GM03348 (cell line): ENCODE measurements at places on chromosomes 2 and 18.

GRCh38 chr2:216943109-216943508, 83.2 kb upstream of the TNP1 start:
- no peak for DNase-seq

GRCh38 chr2:119679526-119679837, 481 bp downstream of the TMEM177 start:
- no peak for DNase-seq

- no peak for DNase-seq
These were observed 1.1 kb downstream of the GREB1 start for GRCh38 chr2:11534746-11535484.

GRCh38 chr2:134178138-134178877, 75.6 kb upstream of the MGAT5 start:
- DNase-seq, result peak; percentile 33

- no peak for DNase-seq
These were observed 263.8 kb downstream of the AGAP1 start for GRCh38 chr2:235757640-235758039.

GRCh38 chr2:80053522-80054345, 250.8 kb downstream of the LRRTM1 start:
- DNase-seq, result no peak

DNA sequence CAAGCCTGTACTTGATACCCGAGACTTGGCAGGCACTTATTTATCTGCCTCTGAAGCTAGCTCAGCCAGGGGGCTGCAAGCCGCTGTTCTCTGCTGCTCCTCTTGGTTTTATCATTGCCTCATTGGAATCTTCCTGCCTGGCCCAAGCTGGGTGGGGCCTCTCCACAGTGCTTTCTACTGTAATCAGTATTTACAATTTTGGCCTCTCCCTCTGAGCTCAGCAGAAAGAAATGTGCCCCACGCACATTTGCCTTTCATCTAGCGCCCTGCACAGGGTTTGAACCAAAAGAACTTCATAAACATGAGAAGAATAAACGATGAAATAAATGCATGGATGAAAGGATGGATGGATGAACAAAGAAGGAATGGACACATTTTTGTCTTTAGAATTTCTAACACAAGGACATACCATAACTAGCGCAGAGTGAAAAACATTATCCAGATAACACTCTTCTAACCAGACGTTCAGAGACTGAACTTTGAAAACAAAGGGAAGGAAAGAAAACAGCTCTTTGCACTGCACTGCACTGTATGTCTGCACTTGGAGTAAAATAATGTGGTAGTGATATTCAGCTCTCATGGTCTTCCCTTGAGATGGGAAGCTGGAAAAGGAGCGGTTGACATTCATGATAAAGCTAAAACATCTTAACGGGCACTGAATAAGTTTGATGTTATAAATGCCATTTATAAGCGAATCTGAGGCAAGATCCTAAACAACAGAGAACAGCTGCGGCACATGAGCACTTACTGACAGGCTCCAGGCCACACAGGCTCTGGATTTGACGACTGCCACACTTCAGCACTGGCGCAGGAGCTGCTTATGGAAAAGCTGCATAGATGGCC, 86.8 kb upstream of the SP3 start:
- DNase-seq, result peak; percentile 85

GRCh38 chr2:120541553-120541932, 194.1 kb upstream of the GLI2 start:
- DNase-seq, result peak; percentile 27

DNA sequence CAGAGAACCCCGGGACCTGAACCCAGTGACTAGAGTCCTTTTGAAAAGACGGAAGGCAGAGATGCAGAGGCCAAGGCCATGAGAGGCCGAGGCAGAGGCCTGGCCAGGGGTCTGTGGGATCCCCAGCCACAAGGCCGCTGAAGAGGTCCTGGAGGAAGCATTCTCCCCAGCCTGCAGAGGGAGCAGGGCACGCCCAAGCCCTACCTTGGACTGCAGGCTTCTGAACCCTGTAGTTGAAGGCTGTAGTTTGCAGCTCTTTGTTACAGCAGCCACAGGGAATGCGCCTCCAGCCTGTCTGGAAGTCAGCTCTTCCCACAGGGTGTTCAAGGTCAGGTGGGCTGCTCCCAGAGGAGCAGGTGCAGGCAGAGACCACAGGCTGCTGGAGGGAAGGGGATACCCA, 22.1 kb upstream of the PXDN start:
- DNase-seq, result no peak

DNA sequence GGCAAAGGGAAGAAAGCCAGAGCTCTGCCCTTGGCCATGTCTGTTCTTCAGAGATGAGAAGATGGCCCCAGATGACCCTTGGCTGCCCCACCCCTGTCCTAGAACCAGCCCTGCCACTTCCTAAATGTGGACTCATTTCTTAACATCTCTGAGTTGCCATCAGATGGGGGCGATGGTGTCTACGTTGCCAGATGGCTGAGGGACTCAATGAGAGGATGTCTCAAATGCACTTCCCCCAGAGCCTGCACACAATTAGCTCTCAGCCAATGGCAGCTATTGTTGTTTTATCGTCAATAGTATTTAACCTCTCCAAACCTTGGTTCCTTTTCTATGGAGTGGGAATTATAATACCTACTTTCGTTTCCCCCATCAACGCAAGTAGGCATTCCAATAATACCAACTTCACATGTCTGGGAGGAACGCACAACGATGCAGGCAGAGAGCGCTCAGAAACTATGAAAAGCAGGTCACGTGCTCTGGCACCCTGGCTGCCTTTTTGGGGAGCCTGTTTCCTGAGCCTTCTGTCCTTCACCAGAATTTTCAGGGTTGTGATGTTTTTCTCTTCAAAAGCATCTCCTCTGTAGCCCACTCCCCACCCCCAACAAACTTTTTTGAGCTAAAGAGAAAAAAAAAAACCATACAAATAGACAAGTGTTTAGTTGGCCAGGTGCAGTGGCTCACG, 100.3 kb downstream of the MCFD2 start:
- DNase-seq, result no peak

GRCh38 chr2:216090369-216090786, 8.7 kb downstream of the TMEM169 start:
- peak; percentile 20 for DNase-seq

- DNase-seq, result no peak
These were observed 116.2 kb downstream of the STPG4 start for GRCh38 chr2:47038656-47039488.

- DNase-seq, result no peak
These were observed 49.8 kb downstream of the PLB1 start for GRCh38 chr2:28545590-28546200.

GRCh38 chr2:60312618-60313017, 240.8 kb downstream of the BCL11A start:
- no peak for DNase-seq

GRCh38 chr2:36455788-36456187, 100.2 kb downstream of the CRIM1 start:
- peak; percentile 22 for DNase-seq

- DNase-seq, result no peak
These were observed 810.1 kb upstream of the POU3F3 start for GRCh38 chr2:104043864-104044263.

DNA sequence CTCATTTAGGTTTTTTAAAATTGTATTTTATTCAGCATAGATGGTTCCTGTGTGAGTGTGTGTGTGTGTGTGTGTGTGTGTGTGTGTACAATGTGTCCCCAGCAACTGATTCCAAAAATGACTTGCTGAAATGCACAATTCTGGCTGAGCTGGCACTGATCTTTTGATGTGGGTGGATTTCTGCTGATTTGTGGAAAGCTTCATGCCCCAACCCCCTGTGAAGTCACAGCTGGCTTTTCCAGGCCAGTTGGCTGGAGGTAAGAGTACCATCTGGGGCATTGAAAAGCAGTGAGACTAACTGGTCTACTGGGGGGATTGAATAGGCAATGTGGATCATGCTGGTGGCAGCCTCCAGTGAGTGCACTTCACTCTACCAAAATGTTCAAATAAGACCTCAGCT, 187.2 kb downstream of the LRRTM1 start:
- DNase-seq, result no peak

DNA sequence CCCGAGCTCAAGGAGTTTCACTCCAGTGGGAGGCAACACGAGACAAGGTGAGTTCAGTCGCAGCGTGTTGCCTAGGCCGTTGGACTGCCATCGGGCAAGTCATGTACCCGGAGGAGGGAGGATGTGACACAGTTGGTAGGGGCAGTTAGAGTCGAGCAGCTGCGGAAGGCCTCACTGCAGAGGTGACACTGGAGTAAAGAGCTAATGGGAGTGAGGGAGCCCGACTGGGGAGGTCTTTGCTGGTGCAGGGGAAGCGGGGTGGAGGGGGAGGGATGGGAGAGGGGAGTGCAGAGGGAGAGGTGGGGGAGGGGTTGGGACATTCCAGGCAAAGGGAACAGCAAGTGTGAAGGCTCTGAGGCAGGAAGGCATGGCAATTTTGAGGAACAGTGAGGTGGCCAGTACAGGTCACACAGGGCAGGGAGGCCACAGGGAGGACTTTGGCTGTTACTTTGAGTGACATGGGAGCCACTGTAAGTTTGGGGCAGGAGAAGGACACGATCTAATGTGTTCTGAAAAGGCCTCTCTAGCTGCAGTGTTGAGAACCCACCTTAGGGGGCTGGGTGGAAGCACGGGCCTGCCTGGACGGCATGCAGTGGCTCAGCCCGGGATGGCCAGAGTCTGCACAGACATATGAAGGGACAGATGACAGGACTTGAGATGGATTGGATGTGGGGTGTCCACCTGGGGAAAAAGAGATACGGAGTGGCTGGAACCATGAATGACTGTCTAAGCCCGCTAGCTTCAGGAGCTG, 61.1 kb downstream of the KCNF1 start:
- no peak for DNase-seq

DNA sequence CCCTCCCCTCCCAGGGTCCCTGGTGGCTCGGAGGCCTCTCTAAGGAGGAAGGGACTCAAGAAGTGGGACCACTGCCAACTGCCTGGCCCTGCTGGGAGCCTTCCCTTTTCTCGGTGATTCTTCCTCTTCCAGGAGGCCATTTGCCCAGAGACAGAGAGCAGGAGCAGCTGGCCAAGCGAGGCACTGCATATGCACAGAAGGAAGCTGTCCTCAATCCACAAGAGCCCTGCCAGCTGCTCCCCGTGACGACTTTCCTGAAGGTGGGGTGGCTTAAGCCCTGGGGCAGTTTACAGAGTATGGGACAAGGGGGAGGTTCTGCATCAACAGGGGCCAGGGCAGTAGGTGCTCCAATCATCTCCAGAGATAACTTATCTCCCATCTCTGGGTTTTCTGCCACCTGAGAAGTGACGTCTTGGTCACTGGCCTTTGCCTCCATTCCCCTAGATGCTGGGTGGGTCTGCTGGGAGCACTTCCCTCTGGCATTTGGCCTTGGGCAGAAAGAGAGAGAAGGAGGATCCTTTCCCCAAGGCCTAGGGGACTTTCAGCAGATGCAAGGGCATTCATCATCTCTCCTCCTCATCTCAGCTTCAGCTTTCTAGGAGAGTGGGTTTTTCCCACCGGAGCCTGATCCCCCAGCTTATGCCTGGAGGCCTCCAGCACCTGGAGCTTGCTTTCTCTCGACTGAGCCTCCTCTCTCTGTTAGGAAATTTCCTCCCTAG, 28.5 kb downstream of the CIB4 start:
- DNase-seq, result no peak

- no peak for DNase-seq
These were observed 4.7 kb upstream of the MAP4K4 start for GRCh38 chr2:101692766-101693165.

- no peak for DNase-seq
These were observed 51.9 kb upstream of the PCBP1 start for GRCh38 chr2:70035344-70035844.

GRCh38 chr2:137812517-137812916, 151.8 kb upstream of the HNMT start:
- DNase-seq, result no peak

GRCh38 chr18:62001396-62001795, 108.6 kb upstream of the RNF152 start:
- DNase-seq, result no peak

DNA sequence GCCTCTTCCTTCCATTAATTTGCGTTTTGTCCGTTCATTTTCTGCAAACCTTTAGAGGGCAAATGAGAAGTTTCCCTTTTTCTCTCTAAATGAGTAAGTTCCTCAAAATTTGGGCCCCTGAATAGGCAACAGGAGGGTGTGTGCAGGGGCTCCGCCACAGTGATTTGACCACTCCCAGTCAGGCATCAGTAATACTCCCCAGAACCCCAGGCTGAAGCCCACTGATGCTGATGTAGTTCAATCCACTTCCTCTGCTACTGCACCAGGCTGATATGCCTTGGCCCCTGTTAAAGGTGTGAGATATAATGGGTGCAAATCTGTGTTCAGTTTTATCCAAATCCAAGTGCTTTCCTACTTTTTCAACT, 1150.0 kb downstream of the RPIA start:
- DNase-seq, result peak; percentile 1

GRCh38 chr2:127628767-127629614, 17.0 kb upstream of the GPR17 start:
- no peak for DNase-seq

DNA sequence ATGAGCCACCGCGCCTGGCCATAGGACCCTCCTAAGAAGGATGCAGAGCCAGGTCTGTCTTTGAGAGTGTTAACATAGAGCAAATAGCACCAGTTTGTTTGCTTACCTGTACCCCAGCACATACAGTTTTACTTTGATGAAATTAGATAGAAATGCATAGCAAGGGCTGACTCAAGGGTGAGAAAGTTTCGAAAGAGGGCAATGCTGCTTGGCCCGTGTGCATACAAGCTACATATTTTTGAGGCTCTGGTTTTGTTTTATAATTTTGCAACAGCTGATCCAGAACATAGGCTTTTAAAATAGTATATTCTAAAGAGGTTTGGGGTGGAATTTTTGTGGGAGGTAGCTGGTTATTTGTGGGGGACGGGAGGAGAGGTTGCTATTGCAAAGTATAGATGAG, 151.7 kb downstream of the MCFD2 start:
- no peak for DNase-seq

GRCh38 chr2:225531559-225531958, 132.0 kb downstream of the NYAP2 start:
- DNase-seq, result no peak

- no peak for DNase-seq
These were observed 50.6 kb downstream of the MSH6 start for GRCh38 chr2:47833516-47833968.

DNA sequence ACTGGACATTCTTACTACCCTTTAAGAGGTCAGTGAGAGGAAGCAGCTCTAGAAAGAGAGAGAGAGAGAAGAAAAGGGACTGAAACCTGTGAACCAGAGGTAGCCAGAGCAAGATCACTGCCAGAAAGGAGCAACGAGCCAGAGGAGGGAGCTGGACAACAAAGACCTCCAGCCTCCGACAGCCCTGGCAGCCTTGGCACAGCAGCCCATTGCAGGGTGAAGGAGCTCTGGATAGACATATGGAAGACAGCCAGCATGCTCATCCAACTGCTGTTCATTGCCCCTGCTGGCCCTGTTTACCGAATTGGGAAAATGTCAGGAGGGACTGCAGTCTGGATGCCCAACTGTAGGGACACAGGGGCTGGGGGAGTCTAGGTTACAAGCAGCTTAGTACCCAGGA, 228.4 kb upstream of the SLC35G4 start:
- no peak for DNase-seq

GRCh38 chr2:234947556-234947955, 4.3 kb upstream of the SH3BP4 start:
- no peak for DNase-seq

- DNase-seq, result no peak
These were observed 11.9 kb downstream of the ADRA2B start for GRCh38 chr2:96104487-96104861.

GRCh38 chr18:77063260-77063659, 69.3 kb downstream of the MBP start:
- no peak for DNase-seq

GRCh38 chr2:28338046-28338817, 54.4 kb upstream of the FOSL2 start:
- peak; percentile 91 for DNase-seq

- DNase-seq, result no peak
These were observed 36.7 kb downstream of the DYNC1I2 start for GRCh38 chr2:171723716-171724683.

GRCh38 chr2:14631406-14632040, 994 bp upstream of the LRATD1 start:
- no peak for DNase-seq
